ENCODE measurements at places on chromosomes 6 and 20.

DNA sequence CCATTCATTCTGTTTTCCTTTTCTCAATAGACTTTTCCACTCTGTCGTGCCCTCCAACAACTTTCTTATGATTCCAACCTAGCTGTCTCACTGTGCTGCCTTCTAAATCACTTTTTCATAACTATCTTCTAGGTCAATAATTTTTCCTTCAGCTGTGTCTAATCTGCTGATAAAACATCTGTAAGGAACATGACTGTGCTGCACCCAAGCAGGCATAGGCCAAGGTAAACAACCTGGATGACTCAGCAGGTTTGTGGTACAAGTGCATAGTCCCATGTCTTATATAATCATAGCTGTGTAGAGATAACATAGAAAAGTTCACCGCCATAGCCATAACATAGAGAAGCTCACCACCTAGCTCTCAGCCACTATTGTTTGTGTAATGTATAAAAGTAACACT lies 332.3 kb downstream of the PLCB1 start:
- DNase-seq: no peak

GRCh38 chr6:68158256-68158655 lies 476.8 kb upstream of the ADGRB3 start:
- DNase-seq: no peak

DNA sequence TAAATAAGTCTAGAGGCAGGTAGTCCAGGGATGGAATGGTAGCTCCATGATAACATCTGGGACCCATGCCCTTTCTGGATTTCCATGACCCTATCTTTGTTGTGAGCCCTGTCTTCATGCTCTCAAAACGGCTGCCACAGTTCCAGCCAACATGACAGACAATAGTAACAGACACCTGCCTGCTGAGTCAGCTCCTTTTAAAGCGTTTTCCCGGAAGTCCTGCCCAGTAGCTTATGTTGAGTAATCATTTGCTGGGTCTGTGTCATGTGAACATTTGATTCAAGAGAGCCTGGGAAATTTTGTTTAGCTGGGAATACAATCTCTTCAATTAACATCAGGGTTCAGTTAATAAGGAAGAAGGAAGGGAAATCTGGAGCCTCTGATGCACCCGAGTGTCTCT lies 262.2 kb upstream of the SULF2 start:
- DNase-seq: no peak

DNA sequence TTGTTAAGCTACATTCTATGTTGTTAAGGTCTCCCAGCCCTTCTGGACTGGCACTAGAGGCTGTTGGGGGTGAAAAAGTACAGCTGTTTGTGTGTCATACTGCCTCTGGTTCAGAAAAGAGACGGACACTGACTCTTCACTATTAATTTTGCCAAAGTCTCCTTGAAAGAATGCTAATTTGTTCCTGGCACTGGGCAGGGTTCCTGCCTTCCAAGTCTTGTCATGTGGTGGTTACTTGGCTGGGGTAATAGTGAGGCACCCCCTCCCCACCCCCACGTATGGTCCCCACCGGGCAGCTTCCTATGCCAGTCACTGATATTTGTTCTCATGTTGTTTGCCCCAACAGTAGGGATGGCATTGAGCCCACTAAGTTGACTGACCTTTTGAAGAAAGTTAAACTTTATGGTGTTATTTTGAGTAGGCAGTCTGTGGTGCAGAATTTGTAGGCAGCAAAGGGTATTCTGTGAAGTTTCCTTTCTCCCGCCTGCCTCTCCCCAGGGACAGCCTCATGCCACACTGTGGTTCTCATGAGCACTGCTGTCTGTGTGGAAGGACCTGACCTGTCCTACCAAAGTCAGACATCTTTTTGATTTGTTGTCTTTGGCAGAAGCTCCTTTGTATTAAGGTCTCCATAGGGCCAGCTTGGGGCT lies 8.7 kb downstream of the CDS2 start:
- DNase-seq: no peak

GRCh38 chr6:129683601-129684322 lies 26.2 kb downstream of the ARHGAP18 start:
- DNase-seq: peak; percentile 42

- no peak for DNase-seq
Measured at GRCh38 chr20:58576603-58576970, 61.4 kb upstream of the APCDD1L start.

- no peak for DNase-seq
Measured at GRCh38 chr6:144888621-144889020, 603.5 kb downstream of the UTRN start.

- no peak for DNase-seq
Measured at GRCh38 chr6:70667256-70667710, 400 bp upstream of the SMAP1 start.

DNA sequence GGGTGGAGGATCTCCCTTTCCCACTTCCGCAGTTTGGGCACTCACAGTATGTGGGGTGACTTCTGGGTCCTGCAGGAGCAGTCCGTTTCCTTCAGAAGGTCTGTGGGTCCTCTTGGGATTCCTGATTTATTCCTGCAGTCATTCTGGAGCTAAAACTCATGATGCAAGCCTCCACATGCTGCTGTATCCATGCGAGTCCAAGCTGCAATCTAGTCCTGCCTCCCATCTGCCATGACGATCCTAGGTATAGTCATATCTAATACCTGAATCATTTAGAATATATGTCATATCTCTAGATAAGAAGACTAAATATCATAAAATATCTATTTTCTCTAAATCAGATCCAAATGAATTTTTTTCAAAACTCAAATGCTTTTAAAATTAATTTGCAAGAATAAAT lies 103.4 kb upstream of the AHI1 start:
- no peak for DNase-seq

GRCh38 chr6:90263633-90264032 lies 33.0 kb downstream of the BACH2 start:
- DNase-seq: no peak

DNA sequence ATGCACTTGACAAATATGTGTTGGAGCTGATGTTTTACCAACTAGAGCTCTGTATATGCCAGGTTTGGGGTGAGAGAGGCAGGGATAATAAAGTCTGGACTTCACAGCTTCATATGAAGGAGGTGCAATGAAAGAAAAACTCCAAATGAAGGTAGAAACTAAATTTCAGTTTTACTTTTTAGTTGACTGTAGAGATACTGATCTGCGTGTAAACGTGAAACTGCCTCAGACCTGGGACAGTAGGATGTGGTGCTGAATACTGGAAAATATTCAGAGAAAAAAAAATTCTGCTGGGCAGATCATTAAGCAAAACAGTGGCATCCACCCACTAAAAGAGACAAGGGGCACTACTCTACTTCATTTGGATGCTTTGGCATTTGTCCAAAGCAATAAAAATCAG lies 94.5 kb downstream of the BACH2 start:
- DNase-seq: no peak

GRCh38 chr6:133553652-133554051 lies 312.5 kb downstream of the EYA4 start:
- DNase-seq: no peak

DNA sequence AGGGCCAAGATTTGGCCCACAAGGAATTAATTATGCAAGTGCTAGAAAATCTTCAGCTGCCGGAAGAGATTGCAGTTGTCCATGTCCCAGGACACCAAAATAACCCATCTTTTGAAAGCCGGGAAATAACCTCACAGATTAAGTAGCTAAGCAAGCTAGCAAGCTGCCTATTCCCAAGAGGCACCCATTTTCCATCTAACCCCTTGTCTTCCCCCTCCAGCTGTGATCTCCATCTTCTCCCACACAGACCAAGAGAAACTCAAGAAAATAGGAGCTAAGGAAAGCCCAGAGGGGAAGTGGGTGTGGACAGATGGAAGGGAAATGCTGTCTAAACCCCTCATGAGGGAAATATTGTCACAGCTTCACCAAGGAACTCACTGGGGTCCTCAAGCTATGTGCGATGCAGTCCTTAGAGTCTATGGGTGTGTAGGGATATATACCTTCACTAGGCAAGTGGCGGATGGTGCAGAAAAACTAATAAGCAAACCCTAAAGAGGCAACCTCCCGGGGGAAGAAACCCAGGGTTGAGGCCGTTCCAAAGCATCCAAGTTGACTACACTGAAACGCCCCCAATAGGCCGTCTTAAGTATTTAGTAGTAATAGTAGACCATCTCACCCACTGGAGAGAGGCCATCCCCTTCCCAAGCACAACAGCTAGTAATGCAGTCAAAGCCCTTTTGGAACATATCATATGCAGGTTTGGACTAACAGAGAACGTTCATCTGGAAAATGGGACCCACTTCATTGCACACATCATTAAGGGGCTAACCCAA lies 64.3 kb upstream of the PRSS16 start:
- DNase-seq: no peak

- no peak for DNase-seq
Measured at GRCh38 chr6:23371132-23371915, 754.7 kb upstream of the NRSN1 start.

- no peak for DNase-seq
Measured at GRCh38 chr6:54981647-54982046, 135.1 kb downstream of the FAM83B start.

- no peak for DNase-seq
Measured at GRCh38 chr20:51046021-51046985, 23.4 kb upstream of the KCNG1 start.

GRCh38 chr6:138726066-138726756 lies 47.4 kb upstream of the CCDC28A start:
- DNase-seq: no peak

- DNase-seq: no peak
Measured at GRCh38 chr6:52381249-52381648, 19.3 kb downstream of the PAQR8 start.

- DNase-seq: no peak
Measured at GRCh38 chr6:4670824-4671409, 105.3 kb upstream of the CDYL start.

GRCh38 chr6:110334423-110335180 lies 23.5 kb downstream of the METTL24 start:
- no peak for DNase-seq

DNA sequence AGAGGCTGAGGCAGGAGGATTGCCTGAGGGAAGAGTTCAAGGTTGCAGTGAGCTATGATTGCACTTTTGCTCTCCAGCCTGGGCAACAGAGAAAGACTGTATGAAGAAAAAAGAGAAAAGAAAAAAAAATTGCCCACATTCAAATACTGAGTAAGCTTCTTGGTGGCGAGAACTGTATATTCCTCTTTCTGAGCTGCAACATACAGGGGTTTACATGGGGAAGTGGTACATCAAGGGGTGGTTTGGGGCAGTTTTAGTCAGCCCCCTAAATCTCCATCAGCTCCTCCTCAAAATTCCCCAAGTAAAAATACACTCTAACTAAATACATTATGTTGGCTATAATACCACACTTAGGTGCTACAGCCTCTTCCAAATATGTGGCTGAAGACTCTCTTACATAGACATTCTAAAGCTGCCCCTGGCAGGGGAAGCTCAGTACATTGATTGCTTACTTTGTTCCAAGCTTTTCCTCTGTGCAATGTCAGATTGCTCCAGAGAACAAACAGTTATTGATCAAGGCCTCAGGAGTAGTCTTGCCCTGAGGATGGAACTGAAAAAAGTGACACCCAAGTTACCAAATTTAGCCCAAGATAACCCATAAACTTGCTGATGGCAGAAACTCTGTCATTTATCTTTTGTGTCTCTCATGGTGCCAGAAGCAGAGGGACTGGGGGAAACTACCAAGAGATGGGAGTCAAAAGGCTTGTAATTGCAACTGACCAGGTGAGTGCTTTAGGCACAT lies 107.4 kb upstream of the RIPOR2 start:
- no peak for DNase-seq

- no peak for DNase-seq
Measured at GRCh38 chr6:91708534-91708933, 1121.7 kb upstream of the MAP3K7 start.

DNA sequence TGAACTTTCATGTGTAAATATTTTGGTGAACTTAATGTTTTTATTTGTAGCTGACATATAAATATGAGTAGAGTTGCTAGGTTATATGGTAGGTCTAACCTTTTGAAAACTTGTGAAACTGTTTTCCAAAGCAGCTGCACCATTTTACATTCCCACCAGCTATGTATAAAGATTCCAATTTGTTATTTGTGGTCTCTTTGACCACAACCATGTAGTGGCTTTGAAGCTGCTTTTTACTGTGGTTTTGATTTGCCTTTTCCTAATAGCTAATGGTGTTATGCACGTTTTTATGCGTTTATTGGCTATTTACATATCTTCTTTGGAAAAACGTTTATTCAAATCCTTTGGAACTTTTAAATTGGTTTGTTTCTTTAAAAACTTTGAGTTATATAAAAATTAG lies 10.3 kb downstream of the CST3 start:
- DNase-seq: no peak

DNA sequence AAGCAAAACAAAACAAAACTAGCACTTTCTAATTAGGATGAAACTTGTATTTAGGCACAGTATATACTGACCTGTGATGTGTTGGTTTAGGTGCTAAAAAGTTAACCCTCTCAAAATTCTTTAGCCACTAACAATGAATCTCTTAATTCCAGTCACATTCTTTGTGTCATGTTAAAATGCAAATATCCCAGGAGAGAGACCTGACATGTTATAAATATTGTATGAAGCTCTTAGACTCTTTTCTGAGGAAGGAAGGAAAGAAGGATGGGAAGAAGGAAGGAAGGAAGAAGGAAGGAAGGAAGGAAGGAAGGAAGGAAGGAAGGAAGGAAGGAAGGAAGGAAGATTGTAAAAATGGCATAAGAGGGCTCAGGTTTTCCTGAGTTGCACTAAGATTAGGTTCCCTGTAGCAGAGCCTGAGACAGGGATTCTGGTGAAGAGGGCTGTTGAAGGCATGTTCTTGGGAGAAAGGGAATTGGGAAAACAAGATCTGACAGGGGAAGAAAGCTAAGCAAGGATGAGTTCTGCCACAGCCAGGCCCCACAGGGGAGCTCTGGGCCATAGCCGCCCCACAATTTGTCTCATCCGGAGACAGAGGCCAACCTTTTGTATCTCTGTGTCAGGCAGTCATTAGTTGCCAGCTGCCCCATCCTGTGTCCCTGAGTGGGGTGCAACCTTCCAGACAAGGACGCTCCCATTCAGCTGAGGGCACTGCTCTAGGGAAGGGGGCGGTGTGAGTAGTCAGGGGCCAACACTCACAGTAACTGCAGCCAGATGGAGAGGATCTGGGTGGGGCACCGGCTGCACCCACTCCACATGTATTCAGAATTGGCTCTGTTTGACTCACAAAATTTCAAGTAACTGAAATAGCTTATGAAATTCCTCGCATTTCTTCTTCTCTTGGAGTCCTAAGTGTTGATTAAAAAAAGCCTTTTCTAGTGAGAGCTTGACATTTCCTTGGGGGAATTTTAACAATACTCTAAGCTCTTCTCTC lies 189.3 kb upstream of the ARG1 start:
- DNase-seq: no peak

GRCh38 chr6:38320843-38321242 lies 318.9 kb downstream of the BTBD9 start:
- no peak for DNase-seq

- no peak for DNase-seq
Measured at GRCh38 chr6:111817451-111818120, 55.7 kb downstream of the FYN start.

GRCh38 chr6:43970913-43971775 lies 156.1 kb downstream of the MRPL14 start:
- no peak for DNase-seq
